ENCODE measurements at places on chromosomes 2 and 18. TPM values are rescaled to one million over a fixed set of nuclear protein-coding genes. Genes with fewer than 3 reads are reported as not detected.

The C2orf72 gene
- total RNA-seq = 27.7 TPM

The IL36A gene
- total RNA-seq = not detected

The CARF gene
- total RNA-seq = 20.0 TPM

The ALLC gene
- total RNA-seq = under 0.01 TPM

The SAG gene
- total RNA-seq = 0.82 TPM

The NOTO gene
- not detected for total RNA-seq

The AMER3 gene
- 44.0 TPM for total RNA-seq

DNA sequence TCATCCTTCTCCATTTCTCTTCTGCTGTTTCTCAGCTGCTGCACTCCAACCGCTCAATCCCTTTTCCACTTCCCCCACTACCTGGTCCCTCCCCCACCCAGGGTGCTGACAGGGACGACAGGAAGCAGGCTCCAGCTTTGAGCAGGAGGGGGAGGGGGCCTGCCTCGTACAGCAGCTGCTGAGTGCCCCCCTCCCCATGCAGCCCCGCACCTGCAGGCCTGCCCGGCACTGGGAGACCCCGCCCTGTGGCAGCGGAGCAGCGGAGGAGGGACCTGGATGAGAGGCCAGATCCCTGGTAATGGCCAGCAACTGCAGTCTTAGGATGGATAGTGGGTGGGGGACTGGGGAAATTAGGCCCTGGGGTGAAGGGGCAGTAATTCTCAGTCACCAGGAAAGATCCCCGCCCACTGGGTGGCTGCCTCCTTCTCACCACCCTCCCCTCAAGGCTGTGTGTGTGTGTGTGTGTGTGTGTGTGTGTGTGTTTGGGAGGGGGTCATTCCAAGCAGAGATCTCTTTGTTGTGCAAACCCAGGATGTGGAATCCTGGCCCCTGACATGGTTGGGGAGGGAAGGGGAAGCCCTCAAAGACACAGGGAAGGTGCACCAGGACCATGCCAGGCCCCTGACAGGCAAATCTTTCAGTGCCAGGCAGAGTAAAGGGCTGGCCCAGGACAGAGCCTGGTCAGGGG lies 6.8 kb upstream of the CRYBA2 start:
- no peak for DNase-seq

- DNase-seq = no peak
Observed at GRCh38 chr2:181614874-181615638, 41.8 kb downstream of the CERKL start.

DNA sequence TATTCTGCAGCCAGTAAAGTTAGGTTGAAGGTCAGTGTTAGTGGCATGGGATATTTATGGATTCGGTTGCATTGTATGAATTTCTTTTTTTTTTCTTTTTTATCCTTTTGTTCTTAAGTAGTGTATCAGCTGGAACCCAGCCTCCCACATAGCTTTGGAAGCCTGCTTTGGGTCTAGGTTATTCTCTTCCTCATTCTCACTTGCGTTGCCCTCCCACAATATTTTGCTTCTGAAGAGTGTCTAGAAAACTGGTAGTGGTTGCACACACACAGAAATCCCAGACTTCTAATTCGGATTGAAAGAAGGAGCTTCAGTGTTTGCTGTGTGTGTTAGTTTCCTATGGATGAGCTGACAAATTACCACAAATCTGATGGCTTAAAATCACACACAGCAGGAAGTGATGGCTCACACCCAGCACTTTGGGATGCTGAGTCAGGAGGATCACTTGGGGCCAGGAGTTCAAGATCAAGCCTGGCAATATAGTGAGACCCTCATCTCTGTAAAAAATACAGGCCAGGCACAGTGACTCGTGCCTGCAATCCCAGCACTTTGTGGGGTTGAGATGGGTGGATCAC lies 104.8 kb downstream of the ARL4C start:
- no peak for DNase-seq

- no peak for DNase-seq
Observed at GRCh38 chr2:220152281-220152935, 525.0 kb downstream of the SLC4A3 start.

- no peak for DNase-seq
Observed at GRCh38 chr2:101140978-101141655, 10.1 kb downstream of the TBC1D8 start.

DNA sequence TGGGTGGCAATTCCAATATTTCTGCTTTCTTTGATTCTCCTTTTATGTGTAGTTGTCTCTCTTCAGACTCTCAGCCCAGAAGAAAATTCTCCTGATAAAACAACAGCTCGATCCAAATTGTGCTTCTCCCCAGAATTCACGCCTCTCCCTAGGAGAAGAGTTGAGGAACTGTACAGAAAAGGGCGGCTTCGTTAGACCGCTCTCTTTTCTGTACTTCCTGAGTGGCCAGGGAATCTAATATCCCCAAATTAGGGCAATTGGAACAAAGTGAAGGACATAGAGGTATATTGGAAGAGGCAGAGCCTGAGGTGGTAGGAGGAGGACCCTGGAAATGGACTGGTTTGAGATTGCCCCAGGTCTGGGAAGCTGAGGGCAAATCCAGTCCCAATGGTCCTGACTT lies 5.6 kb downstream of the ADCYAP1 start:
- no peak for DNase-seq

DNA sequence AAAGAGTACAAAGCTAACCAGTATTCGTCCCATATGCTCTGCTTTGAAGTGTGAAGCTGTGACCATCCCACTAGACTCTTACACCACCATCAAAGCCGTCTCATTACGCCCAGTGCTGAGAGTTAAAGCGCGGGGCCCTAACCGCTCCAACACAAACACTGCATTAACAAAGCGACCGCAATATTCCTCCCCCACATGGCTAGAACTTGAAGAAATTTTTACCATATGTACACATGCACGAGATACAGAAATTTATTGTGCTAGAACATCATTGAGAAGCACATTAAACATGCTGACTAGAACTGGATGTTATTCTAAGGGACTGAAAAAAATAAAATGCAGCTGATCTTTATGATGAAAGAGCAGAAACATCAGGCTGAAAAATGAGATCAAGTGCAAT lies 20.5 kb downstream of the FTCDNL1 start:
- no peak for DNase-seq

- no peak for DNase-seq
Observed at GRCh38 chr18:8153887-8154583, 455.2 kb upstream of the RAB12 start.

GRCh38 chr2:54374591-54375364 lies 81.3 kb upstream of the SPTBN1 start:
- no peak for DNase-seq

GRCh38 chr18:33584548-33585430 lies 6.8 kb downstream of the ASXL3 start:
- DNase-seq = no peak

DNA sequence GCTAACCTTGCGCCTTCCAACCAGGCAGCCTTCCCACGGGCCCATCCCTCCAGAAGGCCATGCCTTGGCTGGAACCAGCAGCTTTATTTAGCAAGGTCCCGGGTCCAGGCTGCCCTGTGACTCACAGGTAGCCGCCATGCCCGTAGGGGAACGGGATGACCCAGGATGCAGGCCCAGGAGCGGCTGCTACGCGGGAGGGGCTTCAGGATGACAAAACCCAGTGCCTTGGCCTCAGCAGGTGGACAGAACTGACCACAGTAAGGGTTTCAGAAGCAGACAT lies 63.3 kb downstream of the RTP5 start:
- no peak for DNase-seq

DNA sequence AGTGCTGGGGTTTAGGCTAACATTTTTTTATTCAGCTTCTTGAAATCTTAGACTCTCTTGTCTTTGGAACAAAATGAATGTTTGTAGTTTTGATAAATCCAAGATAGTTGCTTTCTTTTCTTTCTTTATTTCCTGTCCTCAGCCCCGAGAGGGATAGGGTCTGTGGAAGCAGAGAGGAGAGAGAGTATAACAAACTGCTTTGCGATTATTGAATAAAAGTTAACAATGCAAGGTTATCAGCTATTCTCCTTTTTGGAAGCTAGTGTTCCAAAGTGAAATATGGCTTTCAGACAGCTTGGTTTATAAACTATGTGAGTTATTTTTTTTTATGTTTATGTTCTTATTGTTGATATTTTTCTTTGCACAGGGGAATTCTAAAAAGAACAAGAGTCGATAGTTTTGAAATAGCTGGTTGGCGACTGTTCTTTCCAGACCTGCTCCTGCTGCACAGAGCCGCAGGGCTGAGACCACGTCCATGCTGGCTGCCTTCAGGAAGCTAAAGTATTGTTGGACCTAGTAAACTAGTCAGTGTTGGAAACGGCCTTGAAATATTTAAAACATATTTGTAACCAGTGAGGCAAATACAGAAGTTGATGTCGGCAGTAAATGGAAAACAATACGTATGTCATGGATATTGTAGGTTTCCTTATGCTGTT lies 15.5 kb upstream of the STON1 start:
- DNase-seq = no peak
